Activated naive CD4-positive, alpha-beta T cell treated with anti-CD3 and anti-CD28 coated beads, Interleukin-2, amount 50 U/mL, for 72 hours (primary cell): ENCODE measurements at places on chromosomes 2 and 18.

GRCh38 chr2:175769200-175769599 lies 232.9 kb downstream of the LNPK start:
- no peak for DNase-seq

DNA sequence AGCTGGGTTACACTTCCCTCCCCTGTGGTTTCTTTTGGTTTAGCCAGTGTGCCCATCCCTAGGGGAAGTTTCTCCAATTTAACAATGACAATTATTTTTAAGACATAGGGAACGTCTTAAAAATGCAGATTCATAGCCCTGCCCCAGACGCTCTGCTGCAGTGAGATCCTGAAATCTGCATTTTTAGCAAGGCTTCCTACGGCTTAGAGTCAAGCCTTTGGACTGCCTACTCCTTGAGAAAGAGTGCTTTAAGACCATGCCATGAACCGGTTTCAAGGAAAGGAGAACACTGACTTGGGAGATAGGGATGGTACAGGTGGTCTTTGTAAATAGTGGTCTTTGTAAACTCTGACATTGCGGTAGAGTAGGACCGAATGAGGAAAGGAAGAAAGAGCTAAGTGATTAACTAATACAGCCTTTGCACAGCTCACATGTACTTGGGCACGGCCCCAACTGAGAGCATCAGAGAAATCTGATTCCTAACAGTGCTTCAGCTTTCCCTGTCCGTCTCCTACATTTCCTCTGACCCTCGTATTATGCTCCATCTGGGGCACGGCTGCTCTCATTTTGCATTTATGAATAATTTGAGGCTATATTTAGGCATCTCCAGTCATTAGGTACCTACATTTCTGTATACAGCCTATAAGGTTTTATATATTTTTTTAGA lies 217.6 kb upstream of the TANK start:
- no peak for DNase-seq

DNA sequence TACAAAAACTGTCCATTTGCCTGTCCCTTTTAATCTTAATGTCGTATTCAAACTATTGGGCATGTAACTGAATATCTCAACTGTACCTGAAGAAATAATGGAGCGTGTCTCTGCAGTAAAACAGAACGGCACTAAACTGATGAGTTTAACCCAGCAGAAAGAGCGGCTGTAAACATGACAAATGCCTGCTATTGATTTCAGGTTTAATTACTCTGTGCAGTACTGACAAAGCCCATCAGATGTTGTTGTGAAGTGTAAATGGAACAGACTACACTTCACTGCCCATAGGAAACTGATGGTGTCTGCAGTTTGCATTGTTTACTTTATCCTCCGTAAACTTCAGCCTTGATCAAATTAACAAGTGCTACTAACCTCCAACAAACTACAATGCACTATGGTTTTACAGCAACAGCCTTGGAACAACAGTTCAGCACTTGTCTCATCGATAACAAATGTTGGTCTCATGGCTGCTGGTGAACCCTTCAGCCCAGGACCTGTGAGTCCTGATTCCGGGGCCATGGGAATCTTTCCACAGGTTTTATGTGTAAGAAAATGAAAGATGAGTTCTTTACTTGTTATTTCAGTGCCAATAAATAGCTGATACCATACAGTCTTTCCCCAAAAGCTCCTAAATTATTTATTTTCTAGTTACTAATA lies 316.5 kb downstream of the CCDC178 start:
- no peak for DNase-seq

DNA sequence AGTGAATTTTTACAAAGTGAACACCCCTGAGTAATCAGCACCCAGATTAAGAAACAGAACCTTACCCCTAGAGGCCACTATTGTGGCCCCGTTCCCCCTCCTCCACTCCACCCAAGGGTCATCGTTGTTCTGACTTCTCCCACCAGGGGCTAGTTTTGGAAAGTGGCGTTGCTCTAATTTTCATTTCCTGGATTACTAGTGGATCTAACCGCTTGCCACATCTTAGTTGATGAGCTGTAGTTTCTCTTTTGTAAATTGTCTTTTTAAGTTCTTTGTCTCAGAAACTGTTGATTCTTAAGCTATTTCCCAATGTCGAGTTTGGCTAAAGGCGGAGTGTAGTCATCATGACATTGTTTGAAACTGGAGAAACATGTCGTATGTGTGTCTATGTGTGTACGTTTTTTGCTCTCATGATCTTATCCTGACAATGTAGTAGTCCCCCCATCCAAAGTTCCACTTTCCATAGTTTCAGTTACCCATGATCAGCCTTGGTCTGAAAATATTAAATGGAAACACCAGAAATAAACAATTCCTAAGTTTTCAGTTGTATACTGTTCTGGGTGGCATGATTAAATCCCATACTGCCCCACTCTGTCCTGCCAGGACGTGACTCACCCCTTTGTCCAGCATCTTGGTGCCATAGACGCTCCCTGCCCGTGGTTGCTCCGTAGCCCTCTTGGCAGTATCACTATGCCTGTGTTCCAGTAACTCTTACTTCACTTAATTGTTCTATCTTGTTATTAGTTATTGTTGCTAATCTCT lies 71.0 kb upstream of the SP3 start:
- no peak for DNase-seq

GRCh38 chr2:112244854-112245253 lies 10.0 kb downstream of the ZC3H8 start:
- no peak for DNase-seq

GRCh38 chr2:9767656-9768281 lies 75.5 kb upstream of the TAF1B start:
- DNase-seq, result no peak
